ENCODE measurements at places on chromosomes 1 and 21. TPM values are rescaled to one million over a fixed set of nuclear protein-coding genes. Genes with fewer than 3 reads are reported as not detected.
A peak's percentile ranks its signal among the peaks of the same experiment; 100 is the strongest.

DNA sequence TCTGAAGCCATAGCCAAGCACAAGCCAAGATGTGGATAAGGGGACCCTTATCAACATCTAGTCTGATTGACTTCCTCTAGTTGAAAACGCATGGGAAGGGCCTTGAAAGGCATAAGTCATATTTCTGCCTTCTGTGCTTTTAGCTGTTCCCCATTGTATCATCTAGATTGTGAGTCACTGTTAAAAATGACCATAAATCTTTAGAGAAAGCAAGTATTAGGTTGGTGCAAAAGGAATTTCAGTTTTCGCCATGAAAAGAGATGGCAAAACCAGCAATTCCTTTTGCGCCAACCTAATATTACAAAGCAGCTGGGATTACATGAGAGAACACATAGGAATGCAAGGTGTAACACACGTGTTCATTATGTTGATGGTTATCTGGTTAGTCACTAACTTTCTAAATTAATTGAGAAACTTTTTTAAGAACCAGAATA lies 63.6 kb downstream of the CLIC6 start:
- peak; percentile 36 for DNase-seq

The FABP3 gene
- total RNA-seq = not detected

GRCh38 chr1:23120383-23120782 lies 48.3 kb downstream of the LUZP1 start:
- no peak for DNase-seq

DNA sequence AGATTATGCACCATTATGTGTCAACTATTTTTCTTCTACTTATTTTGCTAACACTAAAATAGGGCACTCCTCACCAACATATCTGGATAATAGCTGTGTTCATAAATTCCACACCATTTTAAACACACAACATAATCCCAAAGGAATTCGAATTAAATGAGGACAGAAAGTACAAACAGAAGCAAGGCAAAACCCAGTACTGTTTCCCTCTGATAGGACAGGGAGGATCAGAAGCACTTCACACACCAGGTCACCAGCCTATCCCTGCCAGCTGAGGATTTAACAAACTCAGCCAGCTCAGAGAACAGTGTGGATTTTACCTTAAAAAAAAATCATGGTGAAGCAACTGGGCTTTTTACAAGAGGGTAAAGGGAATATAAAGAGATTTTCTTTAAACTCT lies 20.0 kb downstream of the CRYZ start:
- DNase-seq = no peak

The CD55 gene
- total RNA-seq = 45.9 TPM

DNA sequence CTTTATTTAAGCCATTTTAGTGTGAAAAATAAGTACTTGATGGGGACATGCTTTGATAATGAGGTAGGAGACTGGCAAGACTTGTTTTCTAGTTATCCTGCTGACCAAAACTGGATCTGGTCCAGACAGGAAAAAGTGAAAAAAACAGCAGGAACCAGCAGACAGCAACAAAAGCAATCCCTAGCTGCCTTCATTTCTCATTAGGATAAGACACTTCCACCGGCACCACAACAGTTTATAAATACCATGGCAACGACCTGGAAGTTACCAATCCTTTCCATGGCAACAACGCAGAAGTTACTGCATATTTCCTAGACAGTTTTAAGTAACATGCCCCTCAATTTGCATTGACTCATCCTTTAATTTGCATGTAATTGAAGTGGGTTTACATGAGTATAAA lies 993.8 kb upstream of the NCAM2 start:
- DNase-seq = no peak
